ENCODE measurements at places on chromosomes 1 and 21. TPM values are rescaled to one million over a fixed set of nuclear protein-coding genes. Genes with fewer than 3 reads are reported as not detected.

DNA sequence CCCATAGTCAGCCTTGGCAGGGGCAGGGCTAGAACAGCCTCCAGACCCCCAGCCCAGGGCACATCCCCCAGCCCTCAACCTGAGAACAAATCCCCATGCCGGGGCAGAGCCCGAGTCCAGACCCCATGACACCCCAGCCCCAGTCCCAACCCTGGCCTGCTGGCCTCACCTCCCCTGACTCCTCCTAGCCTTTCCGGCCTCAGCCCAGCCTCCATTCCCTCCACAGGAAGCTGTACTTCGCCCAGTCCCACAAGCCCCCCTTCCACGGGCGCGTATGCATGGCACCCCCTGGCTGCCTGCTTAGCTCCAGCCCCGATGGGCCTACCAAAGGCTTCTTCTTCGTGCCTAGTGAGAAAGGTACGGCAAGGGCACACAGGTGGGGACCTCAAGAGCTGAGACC lies 50.4 kb downstream of the DISP3 start:
- no peak for DNase-seq

DNA sequence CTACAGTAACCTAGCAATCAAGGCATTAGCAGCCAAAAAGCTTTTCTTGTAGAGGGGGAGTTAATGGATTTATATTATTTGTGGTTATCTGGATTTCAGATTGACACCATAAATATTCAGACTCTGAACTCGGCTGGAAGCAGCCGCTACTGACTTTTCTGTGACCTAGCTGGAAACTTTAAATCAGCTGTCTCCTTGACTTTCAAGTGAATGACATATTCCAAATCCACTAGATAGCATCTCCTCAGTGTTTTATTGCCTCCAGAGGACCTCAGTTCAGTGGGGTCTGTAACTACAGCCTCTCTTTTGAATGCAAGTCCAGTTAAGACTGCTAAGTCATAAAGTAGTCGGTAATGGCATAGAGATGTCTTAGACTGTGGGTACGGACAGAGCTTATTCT lies 448.5 kb downstream of the NUF2 start:
- no peak for DNase-seq

GRCh38 chr1:115062542-115063004 lies 26.7 kb downstream of the TSPAN2 start:
- peak; percentile 43 for DNase-seq

GRCh38 chr21:44337941-44338895 lies 972 bp downstream of the CFAP410 start:
- DNase-seq, result peak; percentile 38

GRCh38 chr1:91712981-91713841 lies 172.7 kb downstream of the TGFBR3 start:
- no peak for DNase-seq

- DNase-seq, result no peak
These were observed 19.8 kb downstream of the LRRC38 start for GRCh38 chr1:13494025-13494424.

- DNase-seq, result peak; percentile 73
These were observed 291.8 kb downstream of the DISC1 start for GRCh38 chr1:231918239-231919015.

DNA sequence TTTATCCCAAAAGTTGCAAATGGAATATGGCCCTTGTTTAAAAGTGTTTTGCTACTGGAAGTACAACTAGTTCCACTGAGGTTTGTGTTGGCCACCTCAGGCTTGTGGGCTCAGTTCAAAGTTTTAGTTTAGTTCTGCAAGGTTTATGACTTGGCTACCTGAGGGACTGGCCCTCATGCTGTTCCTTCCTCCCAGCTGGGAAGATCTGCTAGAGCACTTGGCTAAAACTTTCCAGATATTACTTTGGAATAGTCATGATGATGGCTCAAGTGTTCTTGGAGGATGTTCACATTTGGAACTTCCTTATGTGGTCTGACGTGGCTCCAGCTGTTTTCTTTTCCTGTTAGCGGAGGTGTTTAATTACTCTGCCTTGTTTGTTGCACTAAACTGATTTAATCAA lies 110.2 kb upstream of the IVNS1ABP start:
- peak; percentile 14 for DNase-seq

GRCh38 chr1:145695821-145696629 lies 11.1 kb downstream of the PDZK1 start:
- DNase-seq, result peak; percentile 70

- DNase-seq, result peak; percentile 66
These were observed 48.1 kb downstream of the ELAPOR1 start for GRCh38 chr1:109161858-109162606.

- DNase-seq, result no peak
These were observed 235.2 kb downstream of the FAM72C start for GRCh38 chr1:143736562-143736961.

DNA sequence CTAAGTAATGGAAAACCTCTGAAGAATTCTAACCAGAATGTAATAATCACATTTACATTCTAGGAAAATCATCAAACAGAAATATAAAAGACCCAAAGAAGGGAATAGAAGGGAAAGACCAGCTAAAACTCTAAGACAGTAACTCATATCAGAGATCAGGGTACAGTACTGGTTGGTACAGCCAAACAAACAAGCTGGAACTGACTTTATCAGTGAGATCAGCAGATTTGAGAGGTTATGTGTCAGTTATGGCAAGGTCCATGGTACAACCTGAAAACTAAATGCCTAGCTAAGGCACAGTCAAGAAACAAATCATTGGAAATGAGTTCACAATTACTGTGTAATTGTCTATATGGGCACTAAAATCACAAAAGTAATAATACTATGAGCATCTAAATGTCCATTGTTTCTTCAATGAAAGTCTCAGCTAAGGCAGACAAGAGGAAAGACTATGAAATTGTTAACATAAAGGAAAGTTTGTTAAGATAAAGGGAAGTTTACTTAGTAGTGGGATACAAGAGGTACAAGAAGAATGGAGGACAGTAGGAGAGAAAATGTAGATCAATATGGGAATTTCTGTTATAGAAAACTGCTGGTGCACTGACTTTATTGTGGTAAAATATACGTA lies 75.8 kb downstream of the TRIM33 start:
- no peak for DNase-seq

DNA sequence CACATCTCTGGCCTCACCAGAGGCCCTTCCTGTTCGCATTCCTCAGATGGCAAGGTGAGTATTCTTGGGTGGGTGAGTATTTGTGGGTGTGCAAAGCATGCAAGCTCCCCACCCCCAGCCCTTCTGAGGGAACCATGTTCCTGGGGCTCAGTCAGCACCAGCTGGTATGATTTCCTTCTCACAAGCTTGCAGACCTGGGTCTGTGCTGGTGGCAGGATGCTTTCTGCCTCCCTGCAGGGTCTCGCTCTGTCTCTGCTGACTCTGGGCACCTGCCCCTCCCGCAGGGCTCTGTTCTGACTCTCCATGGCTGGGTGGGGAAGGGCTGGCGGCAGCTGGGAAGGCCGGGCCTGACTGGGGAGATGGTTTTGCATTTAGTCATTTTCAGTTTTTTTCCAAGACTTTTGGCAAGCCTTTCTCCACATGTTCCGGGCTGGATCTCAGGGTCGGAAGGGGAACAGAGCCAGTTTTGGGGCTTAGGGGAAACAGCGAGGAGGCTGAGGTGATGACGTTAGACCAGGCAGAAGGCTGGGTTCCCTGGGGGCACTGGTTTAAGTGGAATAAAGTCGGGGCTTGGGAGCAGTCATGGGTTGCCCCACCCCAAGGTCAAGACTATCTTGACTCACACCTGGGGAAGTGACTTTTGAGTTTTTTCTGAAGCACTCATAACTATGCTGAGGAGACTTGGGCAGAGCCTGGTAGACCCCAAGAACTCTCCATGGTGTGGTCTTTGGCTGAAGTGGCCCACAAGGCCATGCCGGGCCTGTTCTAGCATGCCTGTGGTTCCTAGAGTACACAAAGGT lies 6.2 kb downstream of the RASSF5 start:
- DNase-seq, result peak; percentile 90

DNA sequence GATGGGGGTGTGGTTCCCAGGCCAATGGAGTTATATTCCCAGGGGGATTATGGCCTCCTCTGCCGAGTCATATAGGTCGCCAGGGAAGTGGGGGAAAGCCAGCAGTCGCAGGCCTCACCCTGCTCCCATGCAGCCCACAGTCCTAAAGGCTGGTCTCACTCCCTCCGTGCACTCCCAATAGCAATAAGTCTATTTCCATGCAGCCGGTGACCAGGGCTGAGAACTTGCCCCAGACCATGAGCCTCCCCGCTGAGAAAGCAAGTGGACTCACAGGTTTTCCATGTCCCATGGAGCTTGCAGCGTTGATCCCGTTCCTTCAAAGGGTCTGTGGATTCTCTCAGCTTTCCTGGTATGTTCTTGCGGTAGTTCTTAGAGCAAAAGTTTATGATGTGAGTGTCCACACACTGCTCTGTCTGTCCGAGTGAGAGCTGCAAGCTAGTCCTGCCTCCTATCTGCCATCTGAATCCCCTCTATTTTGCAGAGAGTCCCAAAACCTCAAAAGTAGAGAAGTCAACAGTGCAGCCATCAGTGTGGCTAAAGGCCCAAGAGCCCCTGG lies 81.7 kb upstream of the TMPRSS2 start:
- DNase-seq, result no peak

DNA sequence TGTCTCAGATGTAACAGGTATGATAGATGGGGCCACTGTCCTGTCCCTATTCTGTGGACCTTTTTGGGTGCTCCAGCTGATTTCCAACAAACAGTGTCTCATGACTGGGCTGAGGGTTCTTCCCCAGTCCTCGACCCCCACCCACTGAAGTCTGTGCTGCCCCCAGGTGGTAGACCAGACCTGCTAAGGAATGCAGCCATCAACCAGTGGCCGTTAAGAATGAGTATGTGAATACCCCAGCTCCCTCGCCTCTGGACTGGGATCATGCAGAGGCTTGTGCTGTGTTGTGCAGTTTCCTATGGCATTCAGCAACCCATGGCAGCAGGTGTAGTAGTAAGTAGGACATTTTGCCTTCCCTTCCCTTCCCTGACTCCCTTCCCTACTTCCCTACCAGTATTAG lies 183.1 kb upstream of the KAZN start:
- no peak for DNase-seq

DNA sequence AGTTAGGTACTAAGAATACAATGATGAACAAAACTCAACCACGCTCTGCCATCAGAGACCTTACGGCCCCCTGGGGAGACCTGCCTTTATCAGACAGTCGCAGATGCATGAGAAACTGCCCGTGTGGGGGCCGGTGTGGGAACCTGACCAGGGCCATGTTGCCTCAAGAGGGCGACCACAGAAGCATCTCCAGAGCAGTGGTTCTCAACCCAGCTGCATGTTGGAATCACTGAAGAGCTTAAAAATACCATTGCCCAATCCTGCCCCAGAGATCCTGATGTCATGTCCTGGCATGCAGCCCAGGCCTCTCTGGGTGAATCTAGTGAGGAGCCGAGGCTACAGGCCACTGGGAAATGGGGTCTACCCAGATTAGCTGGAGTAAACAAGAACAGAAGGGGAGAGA lies 108.7 kb downstream of the PRDM2 start:
- peak; percentile 59 for DNase-seq

DNA sequence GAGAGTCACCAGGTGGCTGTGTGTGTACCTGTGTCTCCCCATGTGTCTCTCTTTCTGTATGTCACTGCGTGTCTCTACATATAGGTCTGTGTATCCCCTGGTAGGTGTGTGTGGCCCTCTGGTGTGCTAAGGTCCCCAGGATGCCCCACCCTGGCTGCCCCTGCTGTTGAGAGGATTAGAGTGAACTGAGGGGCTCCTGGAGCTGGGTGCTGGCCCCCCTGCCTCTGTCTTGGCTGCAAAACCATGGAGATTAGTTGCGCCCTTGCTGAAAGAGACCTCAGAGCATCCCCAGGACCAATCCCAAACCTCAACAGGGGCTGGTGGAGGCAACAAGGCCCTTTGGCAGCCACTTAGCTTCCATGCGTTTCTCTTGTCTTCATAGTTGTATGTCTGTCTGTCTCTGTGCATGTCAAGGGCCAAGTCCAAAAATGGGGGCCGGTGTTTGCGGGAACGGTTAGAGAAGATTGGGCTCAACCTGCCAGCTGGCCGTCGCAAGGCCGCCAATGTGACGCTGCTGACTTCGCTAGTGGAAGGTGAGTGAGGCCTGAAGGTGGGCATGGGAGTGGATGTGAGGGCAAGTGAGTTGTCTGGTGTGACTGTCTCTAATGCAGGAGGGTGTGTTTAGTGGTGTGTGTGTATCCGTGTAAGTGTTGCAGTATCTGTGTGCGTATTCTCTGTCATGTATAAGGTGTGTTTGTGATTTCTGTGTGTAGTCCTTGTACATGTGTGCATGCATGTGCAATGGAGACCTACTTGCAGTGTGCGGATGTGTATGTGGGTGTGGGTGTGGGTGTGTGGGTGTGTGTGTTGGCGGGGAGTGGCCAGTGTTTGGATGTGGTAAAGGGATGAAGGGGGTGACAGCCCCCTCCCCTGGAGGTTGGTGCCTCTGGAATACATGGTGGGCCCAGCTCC lies 16.7 kb downstream of the TFAP2E start:
- DNase-seq, result no peak

DNA sequence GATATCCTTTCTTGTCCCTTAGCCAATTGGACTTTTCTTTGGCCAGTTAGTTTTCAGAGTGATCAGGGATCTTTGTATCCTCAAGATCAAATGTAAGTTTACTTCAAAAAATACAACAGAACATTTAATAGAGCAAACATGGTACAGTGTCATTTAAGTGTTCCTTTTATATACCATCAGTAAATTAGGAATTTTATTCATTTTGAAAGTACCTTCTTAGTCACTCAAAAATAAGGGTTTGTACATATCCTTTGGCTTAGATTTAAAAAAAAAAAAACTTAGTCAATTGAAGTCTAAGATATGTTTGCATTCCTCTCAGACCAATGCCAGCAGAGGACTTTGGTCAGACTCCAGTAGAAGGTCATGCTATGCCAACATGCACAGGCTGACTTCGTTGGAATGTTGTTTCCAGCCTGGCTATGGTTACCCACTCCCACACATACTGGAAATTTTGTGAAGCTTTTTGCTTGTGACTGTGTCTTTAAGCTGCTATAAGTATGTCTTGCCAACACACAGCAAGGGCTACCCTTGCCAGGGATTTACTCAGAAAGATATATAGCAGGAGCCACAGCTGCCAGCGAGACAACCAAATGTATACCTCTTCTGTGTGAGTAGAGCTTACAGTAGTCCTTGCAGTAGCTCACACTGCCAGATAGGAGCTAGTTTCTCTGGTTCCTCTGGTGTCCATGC lies 81.5 kb upstream of the LRIF1 start:
- DNase-seq, result no peak

GRCh38 chr1:26353210-26353859 lies 595 bp downstream of the CRYBG2 start:
- DNase-seq, result no peak

- DNase-seq, result no peak
These were observed 413.9 kb downstream of the ADGRL2 start for GRCh38 chr1:82214606-82215005.

- no peak for DNase-seq
These were observed 55.5 kb downstream of the EDN2 start for GRCh38 chr1:41428738-41429640.

The MMEL1 gene
- total RNA-seq, result not detected

The AMPD1 gene
- not detected for total RNA-seq

The CLEC20A gene
- not detected for total RNA-seq

The HSPB7 gene
- 3.2 TPM for total RNA-seq

The VAV3 gene
- total RNA-seq, result 0.64 TPM

The DENND2C gene
- total RNA-seq, result 4.6 TPM

The CYP4B1 gene
- total RNA-seq, result not detected

The HSPA6 gene
- not detected for total RNA-seq

The ALPL gene
- total RNA-seq, result 138 TPM

The IQCC gene
- total RNA-seq, result 2.3 TPM

All from LHCN-M2 (cell line).